ENCODE measurements at places on chromosomes 1 and 21.
A peak's percentile ranks its signal among the peaks of the same experiment; 100 is the strongest.

- DNase-seq: no peak
These were observed 184.6 kb upstream of the DUSP10 start for GRCh38 chr1:221926441-221926840.

- DNase-seq: no peak
These were observed 97.4 kb upstream of the HP1BP3 start for GRCh38 chr1:20884513-20884912.

DNA sequence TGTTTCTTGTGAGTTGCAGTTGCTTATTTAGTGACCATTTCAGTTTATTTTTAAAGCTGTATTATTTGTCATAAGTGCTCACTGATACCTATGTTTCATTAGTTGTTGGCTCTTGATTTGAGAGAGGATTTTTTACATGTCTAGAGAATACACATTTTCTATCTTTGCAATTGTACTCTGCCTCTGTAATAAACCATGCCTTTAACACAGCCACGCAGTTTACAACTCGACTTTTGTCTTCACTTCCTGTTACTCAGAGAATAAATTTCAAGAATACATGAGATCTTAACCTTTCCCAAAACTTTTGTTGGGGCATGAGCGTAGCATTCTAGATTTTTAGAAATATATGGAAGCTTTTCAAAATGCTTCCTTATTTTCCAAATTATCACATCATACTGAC is 14.9 kb upstream of the ZNF678 start:
- no peak for DNase-seq

DNA sequence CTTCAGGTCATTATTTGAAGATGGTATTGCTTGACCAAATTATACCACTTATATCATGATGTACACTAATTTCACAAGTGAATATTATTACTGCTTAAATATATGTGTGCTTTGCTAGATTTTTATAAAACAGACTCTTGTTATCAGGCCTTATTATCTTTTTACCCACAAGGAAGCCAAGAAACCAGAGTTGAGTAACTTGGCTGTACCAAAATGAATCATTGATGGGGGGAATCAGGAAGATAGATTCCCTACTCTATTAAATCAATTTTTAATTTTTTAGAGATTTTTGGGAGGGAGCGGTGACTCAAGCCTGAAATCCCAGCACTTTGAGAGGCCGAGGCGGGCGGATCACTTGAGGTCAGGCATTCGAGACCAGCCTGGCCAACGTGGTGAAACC is 16.0 kb upstream of the SCCPDH start:
- no peak for DNase-seq

GRCh38 chr1:224380003-224380402 is 23.3 kb downstream of the CNIH4 start:
- peak; percentile 68 for DNase-seq

DNA sequence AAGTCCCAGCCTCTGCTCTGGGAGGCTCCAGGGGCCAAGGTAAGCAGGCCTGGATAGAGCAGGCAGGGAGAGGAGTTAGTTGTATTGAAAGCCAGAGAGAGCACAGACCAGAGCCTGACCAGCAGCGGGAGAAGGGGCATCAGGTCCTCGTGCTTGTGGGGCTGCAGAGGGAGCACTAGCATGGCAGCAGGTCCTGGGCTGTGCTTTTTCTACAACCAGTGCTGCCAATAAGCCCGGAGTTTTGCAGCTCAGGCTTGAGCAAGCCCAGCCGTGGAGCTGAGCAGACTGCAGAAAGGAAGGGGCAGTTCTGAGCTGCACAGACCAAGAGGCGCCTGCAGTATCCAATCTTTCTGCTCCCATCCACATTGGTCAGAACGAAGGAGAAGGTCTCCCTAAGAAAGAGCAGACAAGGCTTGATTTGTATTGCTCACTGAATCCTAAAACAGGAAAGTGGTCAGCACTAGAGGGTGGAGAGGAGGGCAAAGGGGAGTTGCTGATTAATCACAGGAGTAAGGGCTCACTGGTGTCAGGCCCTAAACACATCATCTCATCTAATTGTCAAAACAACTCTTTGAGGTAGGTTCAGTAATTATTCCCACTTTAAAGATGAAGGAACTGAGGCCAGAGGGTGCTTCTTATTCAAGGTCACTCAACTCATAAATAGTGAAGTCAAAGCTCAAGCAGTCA is 2.7 kb downstream of the DENND2D start:
- peak; percentile 92 for DNase-seq

DNA sequence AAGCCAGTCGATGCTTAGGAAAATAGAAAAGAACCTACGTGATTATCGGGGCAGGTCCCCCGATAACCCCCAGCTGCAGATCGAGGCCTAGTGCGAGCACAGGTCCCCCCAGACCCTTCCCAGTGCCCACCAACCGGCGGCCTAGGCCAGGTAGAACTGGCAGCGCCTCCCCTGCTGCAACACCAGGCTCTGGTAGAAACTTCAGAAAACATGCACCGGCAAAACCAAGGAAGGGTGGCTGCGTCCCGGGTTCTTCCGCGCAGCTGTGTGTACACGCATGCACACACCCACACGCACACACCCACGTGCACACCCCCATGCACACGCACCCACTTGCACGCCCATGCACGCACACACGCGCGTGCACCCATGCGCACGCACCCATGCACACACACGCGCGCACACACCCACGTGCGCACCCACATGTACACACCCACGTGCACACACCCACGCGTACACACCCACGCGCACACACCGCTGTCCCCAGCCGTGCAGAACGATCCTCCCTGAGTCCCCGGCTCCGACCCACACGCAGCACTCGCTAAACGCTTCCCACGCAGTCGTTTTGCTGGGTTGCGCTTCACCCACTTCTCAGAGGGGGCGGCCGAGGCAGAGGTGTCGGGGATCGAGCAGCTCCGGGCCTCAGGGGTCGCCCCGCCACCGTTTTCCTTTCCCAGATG is 5.2 kb downstream of the TSPEAR start:
- no peak for DNase-seq

GRCh38 chr1:55064071-55064581 is 24.8 kb downstream of the PCSK9 start:
- DNase-seq: peak; percentile 28

DNA sequence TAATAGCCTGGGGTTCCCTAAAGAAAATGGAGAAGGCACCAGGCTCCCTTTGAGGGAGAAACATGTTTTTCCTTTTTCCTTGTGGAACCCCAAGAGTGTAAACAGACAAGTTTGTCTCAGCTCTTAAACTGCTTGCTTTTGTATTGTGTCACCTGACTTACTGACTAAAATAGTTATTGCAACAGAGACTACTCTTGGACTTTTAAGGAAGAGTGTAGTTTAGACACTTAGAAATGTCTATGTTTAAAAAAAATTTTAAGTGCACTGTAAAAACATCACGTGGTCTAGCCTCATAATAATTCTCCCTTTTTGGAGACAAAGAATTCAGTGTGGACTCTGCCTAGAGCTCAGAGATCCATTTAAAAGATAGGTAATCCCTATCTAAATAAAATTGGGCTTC is 141.1 kb downstream of the TRIM33 start:
- DNase-seq: no peak

DNA sequence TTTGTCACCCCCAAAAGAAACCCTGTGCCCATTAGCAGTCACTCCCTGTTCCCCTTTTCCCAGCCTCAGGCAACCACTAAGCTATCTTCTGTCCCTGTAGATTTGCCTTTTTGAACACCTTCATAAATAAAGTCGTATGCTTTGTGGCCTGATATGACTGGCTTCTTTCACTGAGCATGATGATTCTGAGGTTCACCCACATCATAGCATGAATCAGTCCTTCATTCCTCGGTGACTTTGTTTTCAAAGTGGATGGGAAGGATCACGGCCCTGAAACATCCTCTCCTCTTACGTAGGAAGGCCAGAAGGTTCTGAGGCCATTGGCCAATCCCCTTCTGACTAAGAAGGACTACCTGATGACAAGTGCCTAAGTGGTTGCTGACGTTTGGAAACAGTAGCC is 39.1 kb downstream of the NIPAL3 start:
- no peak for DNase-seq

DNA sequence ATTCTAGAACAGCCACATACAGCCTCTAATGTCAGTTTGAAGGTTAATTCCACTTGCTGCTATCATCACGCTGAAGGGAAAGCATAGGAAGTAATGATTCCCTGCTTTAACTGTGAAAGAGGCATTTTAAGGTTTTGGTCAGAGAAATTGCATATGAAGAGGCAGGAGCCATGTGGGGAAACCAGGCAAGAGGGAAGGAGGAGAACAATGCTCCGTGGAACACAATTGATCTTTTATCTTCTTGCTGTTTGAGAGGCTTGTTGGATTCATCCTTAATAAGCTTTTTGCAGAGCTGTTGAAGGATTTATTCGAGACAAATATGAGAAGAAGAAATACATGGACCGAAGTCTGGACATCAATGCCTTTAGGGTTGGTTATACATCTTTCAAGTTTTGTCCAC is 35.9 kb downstream of the SMAP2 start:
- no peak for DNase-seq

- DNase-seq: no peak
These were observed 11.4 kb upstream of the PRELP start for GRCh38 chr1:203464226-203464625.

DNA sequence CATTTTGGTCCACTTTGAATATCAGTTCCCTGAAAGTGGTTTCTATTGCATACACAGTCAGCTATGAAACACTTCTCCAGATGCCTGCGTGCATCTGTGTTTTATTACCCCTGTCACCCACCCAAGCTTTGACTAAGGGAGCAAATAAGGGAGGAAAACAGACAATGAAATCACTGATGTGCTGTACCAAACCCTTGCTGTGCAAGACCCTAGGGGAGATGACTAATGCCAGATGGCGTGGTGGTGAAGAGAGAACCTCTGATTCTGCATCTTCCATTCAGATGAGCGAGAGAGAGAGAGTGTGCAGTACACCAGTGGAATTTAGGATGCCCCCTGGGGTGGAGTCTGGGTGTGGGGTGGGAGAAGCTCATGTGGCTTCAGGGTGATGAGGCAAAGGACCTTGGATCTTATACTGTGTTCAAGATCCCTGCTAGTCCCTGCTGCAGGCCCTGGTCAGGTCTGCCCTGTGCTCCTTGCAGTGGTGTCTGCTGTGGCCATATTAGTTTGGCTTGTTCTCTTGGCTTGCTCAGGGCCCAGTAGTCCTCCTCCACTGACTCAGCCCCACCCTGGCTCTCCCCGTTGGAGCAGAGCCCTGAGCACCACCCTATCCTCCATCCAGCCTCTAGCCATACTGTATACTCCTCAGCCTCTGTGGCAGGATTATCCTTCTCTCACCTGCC is 18.5 kb downstream of the CLCA1 start:
- no peak for DNase-seq

- DNase-seq: peak; percentile 57
These were observed 543 bp upstream of the EPHB2 start for GRCh38 chr1:22709891-22710700.

GRCh38 chr1:211639475-211640300 is 35.7 kb downstream of the NEK2 start:
- no peak for DNase-seq

DNA sequence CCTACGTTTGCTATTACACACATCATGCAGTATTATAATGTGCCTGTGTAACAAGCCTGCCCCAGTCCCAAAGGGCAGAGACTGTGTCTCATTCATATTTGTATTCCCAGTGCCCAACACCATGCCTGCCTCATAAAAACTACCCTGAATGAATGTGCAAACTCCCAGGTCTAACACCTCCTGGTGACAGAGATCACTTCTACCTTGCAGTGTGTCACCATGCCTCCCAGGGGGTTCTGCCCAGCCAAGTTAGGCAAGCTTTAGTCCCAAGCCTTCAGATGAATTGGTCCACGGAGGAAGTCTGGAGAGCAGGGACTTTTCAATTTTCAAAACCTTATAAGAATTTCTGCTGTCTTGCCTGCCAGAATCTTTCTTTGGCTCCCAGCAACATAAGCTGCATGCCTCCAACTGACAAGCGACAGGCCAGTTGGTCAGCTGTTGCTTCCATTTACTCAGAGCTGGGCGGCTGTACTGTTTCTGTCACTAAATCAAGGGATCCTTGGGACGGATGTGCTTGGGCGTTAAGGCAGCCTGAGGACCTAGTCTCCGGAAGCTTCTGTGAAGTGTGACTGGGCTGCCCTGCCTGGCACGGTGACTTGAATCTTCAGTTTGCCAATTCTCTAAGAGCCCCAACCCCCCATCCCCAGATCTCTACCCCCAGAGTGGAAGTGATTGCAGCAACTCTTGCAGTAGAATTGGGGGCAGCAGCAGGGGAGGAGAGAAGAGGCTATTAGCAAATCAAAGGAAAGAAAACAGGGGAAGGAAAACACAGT is 1.2 kb downstream of the RXRG start:
- DNase-seq: no peak

GRCh38 chr1:178102218-178102617 is 8.3 kb downstream of the RASAL2 start:
- no peak for DNase-seq

DNA sequence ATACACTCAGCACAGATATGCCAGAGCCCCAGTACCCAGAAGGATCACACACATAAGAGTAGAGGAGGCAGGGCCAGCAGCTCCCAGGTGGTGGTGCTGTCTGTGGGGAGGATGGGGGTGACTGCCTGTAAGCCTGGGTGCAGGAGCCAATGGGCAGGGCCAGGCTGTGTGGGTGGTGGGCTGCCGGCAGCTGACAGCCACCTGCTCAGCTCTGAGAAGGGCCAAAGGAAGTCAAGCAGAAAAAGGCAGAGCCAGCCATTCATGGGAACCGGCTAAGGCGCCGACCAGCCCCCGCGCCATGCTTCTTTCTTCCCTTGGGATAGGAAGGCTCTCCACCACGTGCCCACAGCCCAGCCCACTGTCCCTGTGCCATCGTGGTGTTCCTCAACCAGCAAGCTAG is 14.1 kb downstream of the PIK3C2B start:
- peak; percentile 75 for DNase-seq

All from GM12865 (cell line).